Stimulated activated CD8-positive, alpha-beta memory T cell treated with anti-CD3 and anti-CD28 coated beads, Interleukin-4, amount 100 ng/mL, for 48 hours (primary cell): ENCODE measurements at places on chromosomes 7 and 10.

DNA sequence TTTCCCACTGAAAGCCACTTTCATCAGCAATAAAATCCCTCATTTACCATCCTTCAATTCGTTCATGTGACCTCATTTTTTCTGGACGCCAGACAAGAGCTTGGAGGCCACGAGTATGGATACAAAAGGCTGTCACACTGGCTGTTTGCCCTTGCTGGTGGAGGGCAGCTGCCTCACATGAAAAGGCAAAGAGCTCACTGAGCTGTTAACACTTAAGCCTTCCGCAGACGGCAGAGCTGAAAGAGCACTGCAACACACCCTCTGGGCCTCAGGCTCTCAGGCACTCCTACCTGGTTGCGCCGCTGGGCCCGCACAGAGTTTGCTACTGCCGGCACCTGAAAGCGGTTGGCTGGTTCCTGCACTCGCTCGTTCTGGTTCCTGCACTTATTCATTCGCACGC lies 193.5 kb downstream of the CFTR start:
- DNase-seq = no peak

DNA sequence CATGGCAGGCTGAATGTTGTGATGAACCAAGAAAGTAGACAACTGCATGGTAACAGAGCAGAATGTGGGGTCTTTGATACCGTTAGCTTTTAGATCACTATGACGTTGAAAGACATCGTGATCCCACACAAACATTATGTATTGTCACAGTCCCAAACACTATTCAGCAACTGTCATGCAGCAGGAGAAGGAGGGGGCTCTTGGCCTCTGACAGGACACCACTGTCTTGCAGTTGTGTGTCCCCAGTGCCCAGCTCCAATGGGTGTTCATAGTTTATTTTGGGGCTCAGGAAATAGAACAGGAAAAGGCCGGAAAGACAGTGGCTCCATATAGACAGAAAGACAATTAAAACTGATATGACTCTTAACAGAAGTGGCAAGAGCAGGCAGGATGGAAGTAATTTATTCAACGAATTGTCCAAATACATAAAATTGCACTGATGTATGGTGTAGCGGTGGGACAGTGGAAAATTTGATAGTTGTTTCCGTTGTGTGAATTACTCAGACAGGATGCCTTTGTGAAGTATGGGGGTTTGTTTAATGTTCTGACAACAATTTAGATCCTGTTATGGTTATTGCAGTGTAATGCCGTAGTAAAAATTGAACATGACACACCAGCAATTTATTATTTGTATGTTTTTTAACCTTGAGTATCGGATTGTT lies 292.0 kb downstream of the LRMDA start:
- DNase-seq = no peak

DNA sequence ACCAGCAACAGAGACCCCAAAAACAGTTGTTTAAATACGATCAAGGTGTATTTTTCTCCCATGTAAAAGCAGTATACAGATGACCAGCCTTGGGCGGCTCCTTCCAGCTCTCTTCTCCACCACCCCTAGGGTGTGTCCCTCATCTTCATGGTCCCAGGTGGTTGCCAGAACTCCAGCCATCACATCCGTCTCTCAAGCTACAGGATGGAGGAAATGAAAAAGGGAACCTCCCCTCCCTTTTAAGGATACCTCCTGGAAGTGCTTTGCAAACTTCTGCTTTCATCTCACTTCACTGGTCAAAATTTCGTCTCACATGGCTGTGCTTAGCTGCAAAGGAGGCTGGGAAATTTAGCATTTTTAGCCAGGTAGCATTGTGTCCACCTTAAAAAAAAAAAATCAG lies 59.3 kb downstream of the C10orf105 start:
- DNase-seq = no peak

DNA sequence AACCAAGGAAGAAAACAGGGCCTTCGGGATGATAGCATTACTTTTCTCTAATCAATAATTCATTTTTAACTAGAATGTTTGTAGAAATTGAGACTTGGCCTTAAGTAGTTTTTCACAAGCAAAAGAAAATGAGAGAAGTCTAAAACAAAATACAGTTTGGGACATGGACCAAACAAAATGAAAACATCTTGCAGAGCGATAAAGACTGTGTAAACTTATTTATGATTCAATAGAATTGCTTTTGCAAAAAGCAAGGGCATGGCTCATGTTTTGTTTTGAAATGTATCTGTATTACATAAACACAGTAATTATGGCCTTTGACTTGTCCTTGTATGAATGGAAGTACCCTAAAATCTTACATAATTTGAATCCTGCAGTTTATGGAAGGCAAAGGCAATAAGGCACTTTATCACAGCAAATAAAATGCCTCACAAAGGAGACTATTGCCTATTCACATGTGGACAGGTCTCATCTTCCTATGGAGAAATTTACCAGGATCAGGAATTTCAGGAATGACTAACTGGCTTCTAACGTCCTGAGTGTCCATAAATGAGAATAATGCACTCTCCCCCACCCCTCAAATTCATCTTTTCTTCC lies 295.2 kb downstream of the PTEN start:
- no peak for DNase-seq

- no peak for DNase-seq
Observed at GRCh38 chr10:14603534-14604102, 171.1 kb downstream of the FAM107B start.

- no peak for DNase-seq
Observed at GRCh38 chr7:116521046-116521664, 3.7 kb upstream of the CAV1 start.

DNA sequence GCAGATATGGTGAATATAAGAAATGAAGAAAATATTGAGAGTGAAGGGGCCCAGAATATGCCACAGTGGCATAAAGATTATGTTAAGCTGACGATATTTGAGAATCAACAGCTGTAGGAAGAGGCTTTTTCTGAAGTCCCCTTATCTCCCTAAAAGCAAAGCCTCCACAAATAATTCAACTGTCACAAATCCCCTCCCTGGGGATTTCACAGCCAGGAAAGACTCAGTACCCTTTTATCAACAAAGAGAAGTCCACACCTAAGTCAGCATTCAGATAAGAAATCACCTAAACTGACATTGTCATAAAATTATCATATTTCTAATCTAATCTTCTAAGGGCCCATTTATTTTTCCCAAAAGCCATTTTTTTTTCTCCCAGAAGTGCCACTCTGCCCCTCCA lies 284.9 kb upstream of the VWC2 start:
- DNase-seq = no peak

- no peak for DNase-seq
Observed at GRCh38 chr10:53601260-53601875, 828.8 kb upstream of the MBL2 start.

DNA sequence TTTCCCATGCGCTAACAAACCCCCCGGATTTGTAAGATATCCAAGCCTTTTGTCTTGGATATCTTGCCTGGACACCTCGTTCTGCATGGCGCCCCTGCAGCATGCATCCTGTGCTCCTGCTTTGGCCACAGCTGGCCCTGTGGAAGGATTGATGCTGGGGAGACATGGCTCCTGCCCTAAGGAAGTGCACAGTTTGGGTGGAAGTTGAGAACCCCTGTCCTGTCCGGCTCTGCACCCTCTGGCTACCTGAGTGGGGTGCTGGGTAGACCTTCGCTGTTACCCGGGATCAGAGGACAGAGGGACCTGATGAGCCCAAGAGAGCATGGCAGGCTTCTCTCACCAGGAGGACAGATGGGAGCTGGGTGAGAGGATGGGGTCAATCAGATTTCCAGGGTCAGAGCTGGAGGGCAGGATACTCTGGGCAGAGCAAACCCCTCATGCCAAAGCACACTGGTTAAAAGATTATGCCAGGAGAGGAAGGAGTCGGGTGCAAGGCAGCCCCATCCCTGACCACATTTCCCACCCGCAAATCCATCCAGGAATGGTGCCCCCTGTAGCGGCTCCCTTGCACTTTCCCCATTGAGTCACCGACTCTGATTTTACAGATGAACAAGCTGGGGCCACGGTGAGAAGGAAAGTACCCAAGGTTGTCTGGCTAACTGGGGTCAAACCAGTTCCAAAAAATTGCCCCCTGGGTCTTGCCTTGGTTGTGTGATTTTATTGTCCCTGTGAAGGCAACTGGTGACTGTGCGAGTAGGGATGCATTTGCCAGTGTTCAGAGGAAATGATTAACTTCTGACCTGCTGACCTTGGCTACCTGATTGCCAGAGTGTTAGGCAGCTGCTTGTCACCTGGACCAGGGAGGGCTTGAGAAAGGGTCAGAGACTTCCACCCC lies 290.1 kb upstream of the ZMIZ1 start:
- DNase-seq = no peak

- DNase-seq = no peak
Observed at GRCh38 chr7:36278620-36279172, 111.0 kb upstream of the ANLN start.

- no peak for DNase-seq
Observed at GRCh38 chr7:81299711-81300110, 380.9 kb upstream of the SEMA3C start.

DNA sequence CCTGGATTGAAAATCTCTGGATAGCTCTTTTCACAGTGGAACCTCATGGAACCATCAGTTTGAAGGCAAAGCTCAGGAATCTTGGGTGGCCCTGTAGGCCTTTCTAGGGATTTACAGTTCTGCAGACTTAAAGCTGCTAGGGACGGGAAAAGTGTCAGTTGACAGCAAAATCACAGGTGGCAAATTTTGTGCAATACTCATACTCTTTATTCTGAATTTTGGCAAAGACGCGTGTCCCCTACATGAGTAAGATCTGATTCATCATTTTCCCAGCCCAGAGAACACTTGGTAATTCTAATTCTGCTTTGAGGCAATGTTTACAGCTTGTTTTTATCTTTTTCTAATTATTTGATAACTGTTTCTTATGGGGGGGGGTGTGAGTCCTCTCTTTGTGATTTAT lies 3.6 kb downstream of the LRRC17 start:
- DNase-seq = no peak

GRCh38 chr10:29386342-29386999 lies 97.6 kb downstream of the LYZL1 start:
- DNase-seq = no peak

- no peak for DNase-seq
Observed at GRCh38 chr10:21824409-21824808, 179.1 kb downstream of the DNAJC1 start.

- no peak for DNase-seq
Observed at GRCh38 chr10:32446536-32447406, 831 bp downstream of the CCDC7 start.

DNA sequence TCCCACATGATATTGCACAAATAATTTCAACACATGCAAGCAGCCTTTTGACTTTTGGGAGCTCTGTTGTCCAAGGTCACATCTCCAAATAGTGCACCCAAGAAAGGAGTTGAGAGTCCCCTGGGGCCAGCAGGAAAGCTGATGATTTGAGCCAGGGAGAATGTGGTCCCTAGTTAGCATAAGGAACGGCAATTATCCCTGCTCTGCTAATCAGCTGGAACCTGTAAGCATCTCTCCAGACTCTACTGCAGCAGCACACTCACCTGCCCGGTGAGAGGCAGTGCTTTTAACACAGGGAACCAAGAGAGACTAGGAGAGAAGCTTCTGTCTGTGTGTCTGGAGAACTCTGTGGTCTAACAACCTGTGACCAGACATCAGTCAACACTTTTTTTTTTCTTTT lies 17.0 kb downstream of the TRPV5 start:
- DNase-seq = no peak

GRCh38 chr10:78327778-78328591 lies 294.3 kb downstream of the RPS24 start:
- DNase-seq = peak; percentile 2

DNA sequence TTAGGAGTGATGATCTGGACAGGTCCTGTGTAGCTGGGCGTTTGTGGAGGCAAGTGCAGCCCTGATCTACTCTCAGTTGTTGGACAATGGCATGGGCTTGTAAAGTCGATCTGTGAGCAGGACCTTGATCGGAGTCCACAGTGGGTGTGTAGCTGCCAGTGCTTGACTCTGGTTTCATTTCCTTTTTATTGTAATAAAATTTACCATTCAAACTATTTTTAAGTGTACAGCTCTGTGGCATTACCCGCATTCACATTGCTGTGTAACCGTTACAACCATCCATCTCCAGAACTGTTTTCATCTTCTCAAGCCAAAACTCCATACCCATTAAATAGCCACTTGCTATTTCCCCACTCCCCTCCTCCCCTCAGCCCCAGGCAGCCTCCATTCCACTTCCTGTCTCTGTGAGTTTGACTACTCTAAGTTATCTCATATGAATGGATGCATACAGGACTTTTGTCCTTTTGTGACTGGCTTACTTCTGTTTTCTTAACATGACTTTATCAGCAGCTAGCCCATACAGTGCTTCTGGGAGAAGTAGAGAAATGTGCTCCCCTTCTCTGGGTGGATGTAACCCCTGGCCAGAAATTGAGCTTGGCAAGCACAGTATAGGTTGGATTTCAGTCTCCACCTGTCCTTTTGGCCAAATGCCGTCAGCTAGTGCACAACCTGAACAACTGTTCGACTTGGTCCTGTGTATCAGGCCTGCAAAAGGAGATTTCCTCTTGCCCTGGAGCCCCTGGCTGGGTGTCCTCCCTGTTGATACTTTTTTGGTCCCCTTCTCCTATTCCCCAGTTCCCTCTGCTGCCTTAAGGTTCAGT lies 180.0 kb downstream of the LRMDA start:
- no peak for DNase-seq

DNA sequence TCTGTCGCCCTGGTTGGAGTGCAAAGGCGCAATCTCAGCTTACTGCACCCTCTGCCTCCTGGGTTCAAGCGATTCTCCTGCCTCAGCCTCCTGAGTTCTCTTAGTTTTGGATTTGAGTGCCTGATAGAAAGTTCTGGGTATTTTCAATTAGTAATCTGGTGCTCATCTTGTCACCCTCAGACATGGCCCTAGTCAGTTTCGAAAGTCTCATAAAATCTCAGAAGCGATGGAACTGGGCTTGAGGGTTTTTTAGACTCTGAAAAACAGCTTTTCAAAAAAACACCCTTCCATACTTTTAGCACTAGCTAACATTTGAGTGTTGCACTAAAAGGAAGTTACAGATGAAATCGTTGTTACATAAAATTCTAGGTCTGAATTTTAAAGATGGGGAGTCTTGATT lies 9.4 kb upstream of the PIP4K2A start:
- no peak for DNase-seq

DNA sequence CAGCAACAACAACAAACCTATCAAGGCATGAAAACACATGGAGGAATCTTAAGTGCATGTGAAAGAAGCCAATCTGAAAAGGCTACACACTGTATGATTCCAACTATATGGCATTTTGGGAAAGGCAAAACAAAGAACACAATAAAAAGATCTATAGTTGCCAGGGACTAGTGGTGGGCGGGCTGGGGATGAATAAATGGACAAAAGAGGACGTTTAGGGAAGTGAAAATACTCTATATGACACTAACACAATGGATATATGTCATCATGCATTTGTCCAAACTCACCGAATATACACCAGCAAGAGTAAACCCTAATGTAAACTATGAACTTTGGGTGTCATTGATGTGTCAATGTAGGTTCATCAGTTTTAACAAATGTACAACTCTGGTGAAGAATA lies 89.1 kb downstream of the SEMA3E start:
- DNase-seq = no peak

DNA sequence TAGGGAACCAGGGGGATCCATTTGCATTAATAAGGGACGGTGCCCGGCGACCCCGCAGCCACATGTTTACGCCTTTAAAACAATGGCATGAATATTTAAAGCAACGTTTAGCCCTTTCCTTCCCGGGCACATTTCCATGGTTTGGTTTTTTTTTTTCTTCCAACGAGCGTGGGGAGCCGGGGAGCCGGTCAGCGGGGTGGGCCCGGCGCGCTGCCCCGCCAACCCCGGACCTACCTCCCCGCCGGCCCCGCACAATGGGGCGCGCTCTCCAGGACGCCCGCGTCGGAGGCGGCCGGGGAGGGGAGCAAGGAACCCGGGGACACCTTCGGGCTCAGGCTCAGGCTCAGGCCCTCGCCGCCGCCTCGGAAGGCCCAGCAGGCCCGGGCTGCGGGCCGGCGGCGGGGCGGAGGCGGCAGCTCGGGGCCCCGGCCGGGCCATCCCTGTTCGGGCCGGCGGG lies 1.0 kb downstream of the SEPHS1 start:
- DNase-seq = peak; percentile 33
